Tibial nerve (tissue), 4 donors: ENCODE measurements at places on chromosomes 4 and X.

- no peak overlapping the region for H3K27ac ChIP-seq
- no peak overlapping the region for H3K4me3 ChIP-seq
- no peaks in the 10 kb centered on the region for H3K36me3 ChIP-seq
- DNase-seq, result no peak
- H3K4me1 ChIP-seq, result no peaks in the 10 kb centered on the region
Measured at GRCh38 chrX:30620125-30620524, 33.1 kb upstream of the GK start.

GRCh38 chr4:156496797-156497196 lies 474.8 kb downstream of the PDGFC start:
- H3K27ac ChIP-seq, result no peak overlapping the region
- no peaks in the 10 kb centered on the region for H3K4me1 ChIP-seq
- no peaks in the 10 kb centered on the region for H3K36me3 ChIP-seq
- H3K27me3 ChIP-seq, result no peaks in the 10 kb centered on the region
- no peak overlapping the region for H3K4me3 ChIP-seq
- no peak for DNase-seq

DNA sequence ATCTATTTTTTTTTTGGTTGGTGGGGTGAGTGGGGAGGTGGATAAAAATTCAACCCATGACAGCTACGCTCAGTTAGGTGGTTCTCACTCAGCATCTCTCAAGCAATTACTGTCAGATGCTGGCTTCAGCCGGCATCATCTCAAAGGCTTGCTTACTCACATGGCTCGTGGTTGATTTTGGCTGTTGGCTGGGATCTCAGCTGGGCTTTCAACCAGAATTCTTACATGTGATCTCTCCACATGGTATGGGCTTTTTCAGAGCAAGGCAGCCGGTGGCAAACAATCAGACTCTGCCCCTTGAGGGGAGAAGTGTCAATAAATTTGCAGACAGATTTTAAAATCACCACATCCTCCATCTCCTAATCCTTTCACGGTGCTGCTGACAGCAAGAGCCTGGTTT lies 47.2 kb downstream of the SLC34A2 start:
- no peaks in the 10 kb centered on the region for H3K36me3 ChIP-seq
- no peaks in the 10 kb centered on the region for H3K27me3 ChIP-seq

- H3K27me3 ChIP-seq, result no peaks in the 10 kb centered on the region
- no peak for DNase-seq
- H3K4me3 ChIP-seq, result no peak overlapping the region
- no peaks in the 10 kb centered on the region for H3K4me1 ChIP-seq
Measured at GRCh38 chr4:159856451-159856850, 753.6 kb downstream of the RAPGEF2 start.

DNA sequence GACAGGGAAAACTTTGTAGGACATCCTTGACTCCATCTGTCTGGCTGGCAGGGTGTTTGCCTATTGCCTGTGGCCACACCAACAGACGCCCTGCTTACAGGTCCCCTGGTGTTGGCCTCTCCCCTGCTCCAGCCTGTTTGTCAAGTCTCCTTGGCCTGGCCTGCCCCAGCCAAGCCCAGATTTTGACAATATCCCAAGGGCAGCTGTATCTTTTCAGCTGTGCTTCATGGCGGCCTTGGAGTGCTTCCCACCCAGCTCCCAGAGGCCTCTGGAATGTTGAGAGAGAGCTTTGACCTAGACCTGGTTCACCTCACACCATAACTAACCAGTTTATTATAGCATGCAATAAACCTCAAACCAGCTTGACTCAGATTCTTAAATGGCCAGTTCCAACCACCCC lies 204.0 kb upstream of the NHS start:
- H3K27ac ChIP-seq, result no peak overlapping the region
- no peak overlapping the region for H3K4me3 ChIP-seq
- no peak for DNase-seq
- no peaks in the 10 kb centered on the region for H3K36me3 ChIP-seq
